H4 (cell line): ENCODE measurements at places on chromosomes 2 and 18.
A peak's percentile ranks its signal among the peaks of the same experiment; 100 is the strongest.

GRCh38 chr2:152701198-152701597 is 16.1 kb downstream of the PRPF40A start:
- no peak for DNase-seq

GRCh38 chr2:112995346-112995920 is 9.8 kb upstream of the IL36A start:
- DNase-seq: no peak

DNA sequence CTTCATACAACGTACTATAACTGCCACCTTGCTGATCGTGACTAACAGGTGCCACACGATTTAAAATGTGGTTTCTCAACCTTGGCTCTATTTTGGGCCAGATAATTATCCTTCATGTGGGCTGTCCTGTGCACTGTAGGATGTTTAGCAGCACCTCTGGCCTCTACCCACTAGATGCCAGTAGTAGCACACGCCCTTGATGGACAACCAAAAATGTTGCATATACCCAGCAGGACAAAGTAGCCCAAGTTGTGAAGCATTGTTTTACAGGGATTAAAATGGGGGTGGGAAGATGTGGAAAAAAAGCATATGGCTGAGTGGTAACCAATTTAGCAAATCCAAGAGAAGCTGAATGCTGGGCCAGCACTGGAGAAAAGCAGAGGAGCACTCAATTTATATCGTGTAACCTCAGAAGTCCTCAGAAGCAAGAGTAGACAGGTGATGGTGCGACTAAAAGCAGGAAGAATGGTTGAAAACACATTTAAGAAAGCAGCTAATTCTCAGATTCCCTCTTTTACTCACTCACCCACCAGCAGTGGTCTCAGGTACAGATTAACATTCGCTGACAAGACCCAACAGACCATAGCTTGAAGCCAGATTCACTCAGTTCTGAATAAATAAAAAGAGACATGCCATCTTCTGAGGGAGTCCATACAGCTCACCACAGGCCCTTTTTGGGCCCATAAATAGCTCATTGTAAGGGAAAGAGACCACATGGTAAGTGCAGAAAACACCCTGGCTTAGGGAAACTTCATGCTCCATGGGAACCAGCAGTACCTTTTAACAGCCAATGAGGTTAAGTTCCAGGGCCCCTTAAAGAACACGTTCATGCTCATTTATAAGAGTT is 50.6 kb downstream of the RAPH1 start:
- peak; percentile 43 for DNase-seq

GRCh38 chr2:223047260-223047761 is 4.7 kb upstream of the KCNE4 start:
- peak; percentile 45 for DNase-seq

DNA sequence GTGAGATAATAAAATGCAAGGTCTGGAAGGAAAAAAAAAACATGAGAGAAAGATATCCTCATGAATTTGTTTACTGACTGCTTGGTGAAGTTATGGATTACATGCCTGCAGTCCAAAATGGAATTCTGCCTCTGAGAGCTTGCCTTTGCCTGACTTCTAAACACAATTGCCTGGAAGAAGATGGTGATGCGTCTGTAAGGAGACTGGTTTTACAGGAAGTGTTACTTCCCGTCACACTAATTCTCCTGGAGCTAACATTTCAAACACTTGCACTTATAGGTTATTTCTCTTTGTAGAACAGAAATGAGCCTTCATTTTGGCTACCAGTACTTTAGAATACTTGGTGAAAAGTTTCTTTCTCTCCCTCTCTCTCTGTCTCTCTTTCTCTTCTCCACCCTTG is 884.3 kb downstream of the TSN start:
- no peak for DNase-seq

DNA sequence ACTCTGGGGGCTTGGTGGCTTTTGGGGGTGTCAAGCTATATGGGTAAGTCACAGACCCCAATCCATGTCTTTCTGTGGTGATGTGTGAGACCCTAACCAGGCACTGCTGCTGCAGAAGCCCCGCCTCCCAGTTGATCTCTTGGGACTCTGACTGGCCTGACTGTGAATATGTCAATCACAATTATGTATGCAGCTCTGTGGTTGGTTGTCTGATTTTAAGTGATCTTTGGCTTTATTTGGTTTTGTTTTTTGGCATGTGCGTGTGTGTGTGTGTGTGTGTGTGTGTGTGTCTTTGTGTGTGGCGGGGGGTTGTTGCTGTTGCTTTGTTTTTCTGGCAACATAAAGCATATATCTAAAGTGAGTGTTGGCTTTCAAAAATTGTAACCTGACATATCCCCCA is 78.5 kb upstream of the GLS start:
- no peak for DNase-seq

GRCh38 chr2:202750763-202751427 is 116.1 kb downstream of the FAM117B start:
- no peak for DNase-seq

- no peak for DNase-seq
These were observed 123.7 kb downstream of the ALPK2 start for GRCh38 chr18:58505181-58505580.

- DNase-seq: peak; percentile 89
These were observed 6.5 kb upstream of the CAPN10 start for GRCh38 chr2:240579771-240580614.

DNA sequence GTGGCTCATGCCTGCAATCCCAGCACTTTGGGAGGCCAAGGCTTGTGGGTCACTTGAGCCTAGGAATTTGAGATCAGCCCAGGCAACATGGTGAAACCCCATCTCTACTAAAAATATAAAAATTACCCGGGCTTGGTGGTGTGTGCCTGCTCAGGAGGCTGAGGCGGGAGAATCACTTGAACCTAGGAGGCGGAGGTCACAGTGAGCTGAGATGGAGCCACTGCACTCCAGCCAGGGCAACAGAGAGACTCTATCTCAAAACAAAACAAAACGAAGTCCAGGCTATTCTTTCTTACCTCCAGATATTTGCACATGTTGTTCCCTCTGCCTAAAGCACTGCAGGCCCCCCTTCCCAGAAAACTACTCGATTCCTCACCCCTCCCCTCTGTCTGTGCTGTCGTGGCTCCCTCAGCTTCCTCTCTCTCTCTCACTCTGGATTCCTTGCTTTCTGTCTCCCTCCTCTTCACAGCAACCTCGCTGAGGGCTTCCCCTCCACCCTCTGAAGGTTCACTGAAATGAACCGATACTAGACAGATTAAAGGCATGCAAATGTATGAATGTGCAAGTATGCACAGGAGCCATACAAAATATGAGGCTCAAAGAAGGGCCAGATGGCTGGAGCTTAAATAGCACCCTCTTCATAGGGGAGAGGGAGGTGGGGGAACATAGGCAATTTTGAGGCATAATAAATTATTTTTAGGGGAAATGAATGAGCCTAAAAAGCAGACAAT is 18.5 kb downstream of the TMEM177 start:
- DNase-seq: no peak

DNA sequence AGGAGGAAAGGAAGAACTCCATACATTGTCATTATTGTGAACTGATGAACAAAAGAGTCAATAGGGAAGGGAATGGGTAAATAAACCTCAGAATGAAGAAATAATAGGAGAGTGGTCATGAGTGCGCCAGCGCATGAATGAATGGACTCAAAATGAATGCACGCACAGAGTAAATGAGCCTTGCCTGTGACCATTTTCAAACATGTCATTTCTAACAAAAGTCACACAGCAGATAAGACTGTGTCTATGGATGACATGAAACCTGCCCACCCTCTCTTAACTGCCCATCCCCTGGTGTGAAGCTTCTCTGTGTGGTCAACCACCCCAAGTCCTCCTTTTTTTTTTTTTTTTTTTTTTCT is 121.1 kb upstream of the TEX51 start:
- DNase-seq: no peak

GRCh38 chr2:12637754-12638153 is 79.0 kb upstream of the TRIB2 start:
- no peak for DNase-seq

DNA sequence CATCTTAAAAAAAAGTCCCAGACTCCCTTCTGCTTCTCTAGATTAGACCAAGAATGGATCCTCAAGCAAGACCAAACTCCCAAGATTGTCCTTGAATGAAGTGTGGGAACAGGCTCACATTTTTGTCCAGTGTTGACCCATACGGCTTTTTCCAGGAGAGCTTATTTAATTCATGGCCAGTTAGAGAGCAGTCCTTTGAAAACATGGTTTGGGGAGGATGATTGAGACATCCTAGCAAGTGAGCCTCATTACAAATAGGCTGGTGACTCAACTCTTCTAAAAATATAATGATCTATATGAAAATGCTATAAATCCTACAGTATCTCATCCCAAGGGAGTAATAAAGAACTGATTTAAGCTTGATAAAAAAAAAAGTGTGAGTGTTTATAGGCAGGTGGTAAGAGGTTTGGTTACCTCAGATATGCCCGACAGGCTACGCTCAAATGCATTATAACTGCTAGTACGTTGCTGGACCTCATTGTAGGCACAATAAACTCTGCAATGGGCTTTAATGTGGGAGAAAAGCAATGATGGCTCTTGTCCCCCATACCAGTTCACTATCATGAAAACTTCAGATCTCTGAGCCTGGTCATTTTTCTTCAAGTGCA is 17.0 kb downstream of the ANKRD29 start:
- DNase-seq: no peak

GRCh38 chr18:38759457-38759856 is 1193.9 kb upstream of the CELF4 start:
- DNase-seq: no peak

GRCh38 chr18:23330423-23330822 is 122.7 kb upstream of the RIOK3 start:
- no peak for DNase-seq

DNA sequence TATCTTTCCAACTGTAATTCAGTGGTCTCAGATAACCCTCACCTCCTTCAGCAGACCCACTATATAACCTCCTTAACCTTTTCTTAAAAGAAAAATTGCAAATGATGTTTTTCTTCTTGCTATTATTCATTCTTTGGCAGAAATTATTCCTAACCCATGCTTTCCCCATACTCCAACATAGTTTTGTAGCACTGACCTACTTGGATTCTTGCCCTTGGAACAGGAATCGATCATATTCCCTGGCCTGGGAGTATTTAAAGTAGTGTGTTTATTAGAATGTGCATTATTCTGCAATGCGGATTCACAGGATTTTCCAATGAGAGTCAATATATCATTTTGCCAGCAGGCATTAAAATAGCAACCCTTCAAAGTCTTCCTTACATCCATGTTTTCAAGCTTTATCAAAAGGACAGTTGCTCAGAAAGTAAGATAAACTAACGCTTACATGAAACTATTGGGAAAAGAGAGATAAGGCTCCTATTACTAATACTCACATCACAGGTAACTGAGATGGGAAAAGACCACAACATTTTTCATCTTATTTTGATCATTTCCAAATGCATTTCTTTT is 37.4 kb downstream of the CHN1 start:
- DNase-seq: no peak

- DNase-seq: no peak
These were observed 291.4 kb upstream of the POU3F3 start for GRCh38 chr2:104562537-104562936.

GRCh38 chr18:48555465-48555995 is 16.7 kb downstream of the CTIF start:
- no peak for DNase-seq

DNA sequence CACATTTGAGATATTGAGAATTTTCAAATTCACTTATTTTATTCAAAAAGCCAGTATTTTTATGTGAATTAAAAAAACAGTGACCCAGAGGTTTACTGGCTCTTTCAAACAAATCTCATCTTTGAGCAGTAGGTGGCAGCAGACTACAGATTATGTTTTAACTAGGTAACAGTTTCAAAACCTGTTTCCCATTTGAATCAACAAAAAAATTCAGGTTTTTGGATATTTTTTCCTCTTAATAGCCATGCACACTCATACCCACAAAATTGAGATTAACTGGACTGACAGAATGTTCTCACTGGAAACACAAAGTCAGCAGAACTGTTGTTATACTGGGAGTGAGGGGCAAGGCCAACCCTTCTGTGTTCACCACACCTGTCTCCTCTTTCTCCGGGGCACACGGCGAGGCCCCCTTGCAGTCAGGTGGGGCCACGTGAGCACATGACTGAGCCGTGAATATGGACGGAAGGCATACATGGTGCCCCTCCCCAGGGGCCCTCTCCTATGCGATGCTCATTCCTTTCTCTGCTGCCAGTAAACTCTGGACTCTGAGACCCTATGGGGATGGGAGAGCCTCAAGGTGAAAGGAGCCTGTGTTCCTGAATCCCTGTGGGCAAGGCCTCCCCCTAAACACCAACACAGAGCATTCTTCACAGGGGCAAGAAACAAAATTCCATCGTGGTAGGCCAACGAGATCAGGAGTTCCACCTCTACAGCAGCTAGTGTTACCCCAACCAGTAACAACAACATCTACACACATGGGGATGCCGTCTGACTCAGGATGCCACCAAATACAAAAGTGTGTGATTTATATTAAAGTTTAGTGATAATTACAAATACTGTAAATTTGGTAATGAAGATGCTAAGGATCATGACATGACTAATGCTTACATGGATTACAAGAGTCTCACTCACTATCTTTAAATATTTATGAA is 80.4 kb downstream of the LPIN2 start:
- DNase-seq: peak; percentile 47

- DNase-seq: no peak
These were observed 64.5 kb upstream of the NPAS2 start for GRCh38 chr2:100755441-100755840.

DNA sequence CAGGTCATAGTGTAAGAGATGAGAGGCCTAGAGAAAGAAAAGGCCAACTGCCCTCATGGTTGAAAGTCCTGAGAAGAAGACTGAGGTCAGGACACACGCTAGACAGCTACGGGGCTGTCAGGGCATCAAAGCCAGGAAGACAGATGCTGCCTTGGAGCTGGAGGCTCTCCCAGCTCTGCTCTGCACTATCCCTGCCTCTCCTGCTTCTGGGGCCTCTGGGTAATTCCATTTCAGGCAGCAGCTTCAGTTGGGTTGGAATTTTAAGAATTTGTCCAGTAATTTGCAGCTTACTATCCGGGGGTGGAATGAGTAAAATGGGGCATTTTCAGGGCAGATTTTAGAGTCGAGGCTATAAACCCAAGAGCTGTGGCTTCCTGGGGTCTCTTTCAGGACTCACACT is 76.2 kb upstream of the CTAGE1 start:
- DNase-seq: no peak

DNA sequence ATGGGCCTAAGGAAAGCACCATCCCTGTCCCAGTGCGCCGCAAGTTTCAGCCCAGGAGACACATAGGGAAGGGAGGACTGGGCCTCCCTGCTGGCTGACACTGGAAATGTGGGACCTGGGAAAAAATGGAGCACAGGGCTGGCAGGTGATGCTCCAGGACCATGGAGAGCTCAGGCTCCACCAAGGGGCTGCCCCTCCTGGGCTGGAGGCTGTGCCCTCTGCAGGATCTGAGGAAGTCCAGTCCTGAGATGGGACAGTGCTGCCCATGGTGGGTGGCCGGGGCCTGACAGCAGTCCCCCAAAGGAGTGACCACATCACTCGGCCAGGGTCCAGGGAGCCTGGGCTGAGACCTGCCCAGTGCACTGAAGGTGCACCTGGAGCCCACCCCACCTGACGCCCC is 108.6 kb upstream of the TEKT4 start:
- no peak for DNase-seq

DNA sequence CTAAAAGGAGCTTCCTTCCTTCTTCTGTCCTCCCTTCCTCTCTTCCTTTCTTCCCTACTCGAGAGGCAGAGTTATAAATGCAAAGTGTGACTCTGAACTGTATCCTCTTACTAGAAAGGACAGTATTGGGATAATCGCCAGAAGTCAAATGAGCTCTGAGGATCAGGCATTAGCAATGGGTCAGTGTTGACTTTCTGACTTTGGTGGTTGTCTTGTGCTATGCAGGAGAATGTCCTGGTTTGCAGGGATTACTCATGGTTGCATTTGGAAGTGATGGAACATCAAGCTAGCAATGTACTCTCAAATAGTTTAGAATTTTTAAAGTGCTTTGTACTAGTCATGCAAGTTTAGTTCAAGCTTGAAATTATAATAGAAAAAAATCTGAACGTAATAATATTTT is 115.6 kb downstream of the TXNL1 start:
- DNase-seq: no peak
